ENCODE measurements at places on chromosomes 1 and 21. TPM values are rescaled to one million over a fixed set of nuclear protein-coding genes. Genes with fewer than 3 reads are reported as not detected.

MPL gene
- not detected for total RNA-seq

ANKRD13C gene
- total RNA-seq, result 28.8 TPM

CHIA gene
- total RNA-seq, result not detected

AKT3 gene
- total RNA-seq, result 27.8 TPM

PDE4B gene
- total RNA-seq, result 56.2 TPM

URB1 gene
- total RNA-seq, result 22.4 TPM

VWA5B1 gene
- total RNA-seq, result not detected

CNIH3 gene
- 1.3 TPM for total RNA-seq

C1orf50 gene
- 7.3 TPM for total RNA-seq

CNN3 gene
- 3.1 TPM for total RNA-seq

OVAAL gene
- total RNA-seq, result not detected

JAM2 gene
- 0.49 TPM for total RNA-seq

CELA3B gene
- not detected for total RNA-seq

DIO1 gene
- not detected for total RNA-seq

LYST gene
- 51.0 TPM for total RNA-seq

ZMYND12 gene
- total RNA-seq, result not detected

WNT9A gene
- total RNA-seq, result 0.27 TPM

ANGPTL1 gene
- not detected for total RNA-seq

NID1 gene
- 0.17 TPM for total RNA-seq

INKA2 gene
- 2.5 TPM for total RNA-seq

ZNF692 gene
- total RNA-seq, result 57.1 TPM

INPP5B gene
- total RNA-seq, result 29.0 TPM

PLA2G2D gene
- not detected for total RNA-seq

SPOCD1 gene
- not detected for total RNA-seq

CRYBG2 gene
- total RNA-seq, result 3.8 TPM

F11R gene
- total RNA-seq, result 19.7 TPM

MEX3A gene
- total RNA-seq, result 0.07 TPM

AQP10 gene
- total RNA-seq, result not detected

SIK1 gene
- total RNA-seq, result 7.5 TPM

RNASEL gene
- 6.0 TPM for total RNA-seq

OR10J1 gene
- total RNA-seq, result not detected

CALML6 gene
- total RNA-seq, result not detected

S100A10 gene
- 263 TPM for total RNA-seq

KCND3 gene
- not detected for total RNA-seq
